SHP77 (cell line): ENCODE measurements at places on chromosomes 1 and 21.

- no peak for DNase-seq
These were observed 36.2 kb upstream of the F13B start for GRCh38 chr1:197103300-197103699.

- no peak for DNase-seq
These were observed 239.5 kb downstream of the FAF1 start for GRCh38 chr1:50720457-50721053.

DNA sequence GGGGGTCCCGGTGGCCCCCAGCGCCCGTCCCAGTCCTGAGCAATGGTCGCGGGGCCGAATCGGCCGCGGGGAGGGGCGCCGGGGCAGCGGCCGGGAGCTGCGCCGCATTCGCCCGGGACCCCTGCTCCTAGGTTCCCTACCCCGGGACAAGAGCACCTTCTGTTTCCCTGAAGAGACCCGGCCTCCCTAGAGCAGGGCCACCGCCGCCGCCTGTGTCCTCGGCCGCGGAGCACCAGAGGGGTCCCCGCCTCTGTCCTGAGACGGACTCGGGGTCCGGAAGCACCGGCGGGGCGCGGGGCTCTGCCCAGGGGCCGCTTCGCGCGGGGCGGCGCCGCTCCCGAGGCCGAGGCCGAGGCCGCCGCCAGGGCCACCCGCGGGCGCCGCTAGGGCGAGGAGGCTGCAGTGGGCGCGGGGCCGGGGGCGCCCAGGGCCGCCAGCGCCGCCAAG is 157.9 kb downstream of the CASZ1 start:
- DNase-seq: no peak

DNA sequence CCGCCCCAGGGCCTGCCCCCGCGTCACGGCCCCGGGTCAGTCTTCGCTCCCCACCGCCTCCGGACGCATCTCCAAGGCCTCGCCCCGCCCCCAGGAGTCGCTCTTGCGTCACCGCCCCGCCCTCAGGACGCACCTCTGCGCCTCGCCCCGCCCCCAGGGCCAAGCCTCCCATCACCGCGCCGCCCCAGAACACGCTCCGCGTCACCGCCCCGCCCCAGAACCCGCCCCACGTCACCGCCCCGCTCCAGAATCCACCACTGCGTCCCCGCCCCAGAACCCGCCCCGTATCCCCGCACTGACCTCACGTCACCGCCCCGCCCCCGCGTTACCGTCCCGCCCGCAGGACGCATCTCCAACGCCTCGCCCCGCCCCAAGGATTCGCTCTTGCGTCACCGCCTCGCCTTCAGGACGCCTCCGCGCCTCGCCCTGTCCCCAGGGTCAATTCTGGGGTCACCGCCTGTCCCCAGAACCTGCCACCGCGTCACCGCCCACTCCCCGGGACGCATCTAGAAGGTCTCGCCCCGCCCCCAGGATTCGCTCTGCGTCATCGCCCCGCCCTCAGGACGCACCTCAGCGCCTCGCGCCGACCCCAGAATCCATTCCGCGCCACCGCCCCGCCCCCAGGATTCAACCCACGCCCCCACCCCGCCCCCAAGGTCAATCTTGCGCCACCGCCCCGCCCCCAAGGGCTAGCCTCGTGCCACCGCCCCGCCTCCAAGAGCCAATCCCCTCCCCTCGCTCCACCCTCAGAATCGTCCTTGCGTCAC is 451 bp upstream of the CASP9 start:
- DNase-seq: peak; percentile 95

DNA sequence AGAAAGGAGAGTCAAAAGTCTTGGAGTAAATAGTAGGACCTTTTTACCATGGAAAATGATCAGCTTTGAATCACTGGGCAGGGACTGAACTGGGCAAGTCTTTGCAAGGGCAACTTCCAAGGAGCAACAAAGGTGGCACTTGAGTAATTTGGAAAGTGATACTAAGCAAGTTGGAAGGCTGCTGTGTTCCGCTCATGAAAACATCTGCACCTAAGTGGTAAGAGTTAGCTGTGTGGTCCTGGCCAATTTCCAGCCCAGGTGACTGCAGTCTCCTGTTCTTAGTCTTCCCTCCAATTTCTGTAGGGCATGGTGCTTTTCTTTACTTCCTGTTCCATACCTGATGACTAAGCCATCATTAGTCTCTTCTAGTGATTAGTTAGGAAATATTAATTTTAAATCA is 35.5 kb upstream of the PRDM2 start:
- no peak for DNase-seq

GRCh38 chr1:177945943-177946650 is 23.8 kb downstream of the SEC16B start:
- DNase-seq: peak; percentile 33

DNA sequence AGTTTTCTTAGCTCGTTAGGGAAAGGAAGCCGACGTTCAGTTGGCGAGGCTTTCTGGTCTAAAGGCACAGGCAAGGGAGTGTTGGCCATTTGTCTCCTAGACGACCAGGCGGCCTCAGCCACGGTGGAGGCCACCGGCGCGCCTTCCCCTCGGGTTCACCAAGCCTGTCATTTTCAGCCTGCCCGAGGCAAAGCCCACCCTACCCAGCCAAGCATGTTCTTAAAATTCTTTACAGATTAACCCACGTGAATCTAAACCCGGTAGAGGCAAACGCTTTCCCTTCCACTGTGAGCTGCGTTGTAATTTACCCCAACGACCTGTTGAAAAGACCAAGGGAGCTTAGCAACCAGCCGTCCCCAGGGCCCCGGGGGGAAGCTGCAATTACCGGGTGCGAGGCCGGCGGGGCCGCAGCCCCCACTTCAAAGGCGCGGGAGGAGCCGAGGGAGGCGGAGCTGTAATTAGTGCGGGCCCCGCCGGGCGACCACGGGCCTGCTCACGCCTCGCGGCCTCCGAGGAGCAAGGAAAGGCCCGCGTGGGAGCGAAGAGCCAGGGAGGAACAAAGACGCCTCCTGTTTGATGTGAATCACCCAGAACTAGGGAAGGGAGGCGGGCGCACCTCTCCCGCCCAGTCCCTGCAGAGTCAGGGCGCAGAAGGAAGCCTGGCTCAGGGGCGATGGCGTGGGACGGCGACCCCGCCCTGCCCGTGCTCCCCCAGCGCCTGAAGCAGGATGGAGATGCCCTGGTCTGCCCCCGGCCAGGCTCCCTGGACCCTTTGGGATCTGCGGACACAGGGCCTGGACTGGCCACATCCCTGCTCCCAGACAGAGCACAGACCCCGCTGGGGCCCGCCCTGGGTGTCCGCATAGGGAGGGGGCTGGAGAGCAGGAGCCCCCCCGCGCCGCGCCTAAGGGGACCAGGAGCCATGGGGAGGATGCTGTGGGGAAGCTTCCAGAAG is 12.1 kb upstream of the TSPEAR start:
- no peak for DNase-seq

GRCh38 chr1:101438359-101438758 is 201.5 kb downstream of the S1PR1 start:
- no peak for DNase-seq

DNA sequence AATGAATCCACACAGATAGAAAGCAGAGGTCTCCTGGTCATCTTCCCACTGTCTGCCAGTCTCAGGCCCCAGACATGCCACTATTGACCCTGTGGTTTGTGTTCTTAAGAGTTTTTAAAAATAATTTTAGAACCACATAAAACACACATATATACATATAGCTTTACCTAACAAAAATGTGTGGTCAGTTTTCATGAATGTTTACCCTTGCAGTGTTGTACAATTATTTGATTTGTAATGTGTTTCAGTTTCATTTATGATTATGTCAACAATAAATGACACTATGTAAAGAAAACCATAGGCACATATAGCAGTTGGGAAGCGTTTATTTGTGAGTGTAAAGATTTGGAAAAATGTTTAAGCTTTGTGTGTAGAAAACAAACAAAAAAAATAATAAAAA is 17.1 kb downstream of the CHAF1B start:
- no peak for DNase-seq

DNA sequence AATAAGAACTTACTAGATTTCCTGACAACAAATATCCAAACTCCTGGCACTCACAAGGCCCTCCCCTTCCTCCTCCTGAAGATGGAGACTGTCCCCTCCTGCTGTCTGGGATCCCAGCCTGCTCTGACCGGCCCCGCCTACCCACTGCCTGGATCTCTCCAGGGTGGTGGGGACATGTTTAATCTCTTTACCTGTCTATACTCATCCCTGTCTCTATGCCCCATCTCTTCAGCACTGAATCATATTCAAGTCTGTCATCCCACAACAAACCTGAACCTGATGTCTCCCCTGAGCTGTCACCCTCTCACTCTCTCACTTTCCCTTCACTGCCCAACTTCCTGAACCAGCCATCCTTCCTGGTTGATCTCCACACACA is 22.1 kb downstream of the MATN1 start:
- no peak for DNase-seq

DNA sequence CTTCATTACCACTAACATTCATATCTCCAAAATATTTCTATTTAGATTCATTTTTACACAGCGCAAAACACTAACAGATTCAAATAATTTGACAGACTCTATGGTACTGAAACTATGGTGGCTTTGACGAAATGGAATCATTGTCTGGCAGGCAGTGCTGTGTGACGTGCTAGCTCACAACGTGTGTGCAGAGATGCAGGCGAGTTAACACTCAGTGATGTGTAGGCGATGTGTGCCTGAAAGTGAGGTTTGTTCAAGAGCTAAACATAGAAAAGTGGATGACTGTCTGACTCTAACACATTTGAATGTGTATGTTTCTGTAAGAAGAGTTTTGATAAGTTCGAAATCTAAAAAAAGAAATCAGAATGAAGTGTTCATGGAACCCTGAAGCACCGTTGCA is 97.7 kb downstream of the RYR2 start:
- DNase-seq: no peak

DNA sequence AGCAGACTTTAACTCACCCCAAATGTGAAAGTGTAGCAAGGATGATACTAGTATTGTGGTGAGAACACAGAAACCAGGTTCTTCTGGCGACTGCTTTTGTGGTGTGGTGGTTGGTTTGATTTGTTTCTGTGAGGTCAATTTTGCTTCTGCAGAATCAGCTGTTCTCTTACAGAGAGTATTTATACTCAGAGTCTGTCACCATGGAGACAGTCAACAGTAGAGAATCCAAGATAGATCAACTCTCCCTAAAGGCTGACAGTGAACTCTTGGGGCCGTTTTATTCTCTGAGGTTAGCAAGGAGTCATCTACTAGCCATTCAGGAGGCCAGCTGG is at the start of gene CFAP107:
Gene CFAP107 (plus strand): TSS at position 209 of the 332 bp plus-strand sequence. CDS start 231 bp downstream, outside the sequence.
- no peak for DNase-seq

DNA sequence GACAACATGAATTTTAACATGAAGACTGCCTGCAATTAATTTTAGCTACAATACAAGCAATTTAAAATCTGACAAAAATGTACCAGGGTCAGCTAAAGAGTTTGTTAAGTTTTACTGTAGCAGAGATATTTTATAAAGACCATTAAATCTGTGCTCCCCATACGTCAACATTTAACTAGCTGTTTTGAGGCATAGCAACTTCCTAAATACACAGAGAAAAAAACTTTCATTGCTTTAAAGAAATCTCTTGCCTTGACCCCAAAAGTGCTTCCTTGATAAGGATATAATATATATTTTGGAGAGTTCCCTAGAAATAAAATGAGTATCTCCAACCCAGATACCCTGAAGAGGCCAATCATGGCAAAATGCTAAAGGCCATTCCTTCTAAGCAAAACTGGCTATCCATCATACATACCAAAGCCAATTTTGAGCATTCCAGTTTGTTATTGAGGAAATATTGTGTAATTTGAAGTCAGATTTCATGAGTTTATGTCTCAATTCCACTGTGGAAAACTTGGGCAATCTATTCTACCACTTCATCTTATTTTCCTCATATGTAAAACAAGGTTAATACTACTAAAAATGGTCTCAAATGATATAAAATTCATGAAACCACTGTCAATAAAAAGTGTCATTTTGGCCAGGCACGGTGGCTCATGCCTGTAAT is 19.1 kb downstream of the ASPM start:
- DNase-seq: no peak

DNA sequence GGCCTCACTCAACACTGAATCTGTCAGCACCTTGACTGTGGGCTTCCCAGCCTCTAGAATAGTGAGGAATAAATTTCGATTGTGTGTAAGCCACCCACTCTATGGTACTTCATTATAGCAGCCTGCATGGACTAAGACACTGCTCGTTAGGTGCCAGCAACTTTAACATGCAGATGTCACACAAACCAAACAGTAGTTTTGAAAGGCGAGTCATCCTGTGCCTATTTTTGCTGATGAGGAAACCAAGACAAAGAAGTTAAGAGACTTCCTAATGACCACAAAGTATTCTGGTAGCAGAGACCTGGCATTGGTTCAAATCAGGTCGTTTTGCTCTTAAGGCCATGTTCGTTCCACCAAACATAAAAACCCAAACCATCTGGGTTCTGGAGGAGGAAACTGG is 42.9 kb downstream of the BATF3 start:
- DNase-seq: no peak

- no peak for DNase-seq
These were observed 13.8 kb upstream of the NLRP3 start for GRCh38 chr1:247402120-247402675.

GRCh38 chr1:192598589-192598988 is 23.0 kb downstream of the RGS1 start:
- DNase-seq: no peak

- no peak for DNase-seq
These were observed 12.4 kb upstream of the H3-3A start for GRCh38 chr1:226050133-226050532.

DNA sequence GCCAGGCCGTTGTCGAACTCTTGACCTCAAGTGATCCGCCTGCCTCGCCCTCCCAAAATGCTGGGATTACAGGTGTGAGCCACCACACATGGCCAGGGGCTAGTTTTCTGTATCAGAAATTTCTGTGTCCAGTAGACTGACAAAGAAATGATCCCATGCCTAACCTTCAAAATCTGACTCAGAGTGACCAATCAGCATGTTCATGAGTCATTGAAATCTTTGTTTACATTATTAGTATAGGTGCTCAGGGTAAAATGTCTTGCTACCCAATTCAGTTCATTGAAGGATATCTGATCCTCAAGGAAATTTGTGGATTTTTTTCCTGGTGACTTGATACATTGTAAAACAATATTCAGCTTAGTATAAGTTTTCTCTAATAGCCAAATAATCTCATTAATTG is 11.0 kb upstream of the LDLRAD2 start:
- no peak for DNase-seq

DNA sequence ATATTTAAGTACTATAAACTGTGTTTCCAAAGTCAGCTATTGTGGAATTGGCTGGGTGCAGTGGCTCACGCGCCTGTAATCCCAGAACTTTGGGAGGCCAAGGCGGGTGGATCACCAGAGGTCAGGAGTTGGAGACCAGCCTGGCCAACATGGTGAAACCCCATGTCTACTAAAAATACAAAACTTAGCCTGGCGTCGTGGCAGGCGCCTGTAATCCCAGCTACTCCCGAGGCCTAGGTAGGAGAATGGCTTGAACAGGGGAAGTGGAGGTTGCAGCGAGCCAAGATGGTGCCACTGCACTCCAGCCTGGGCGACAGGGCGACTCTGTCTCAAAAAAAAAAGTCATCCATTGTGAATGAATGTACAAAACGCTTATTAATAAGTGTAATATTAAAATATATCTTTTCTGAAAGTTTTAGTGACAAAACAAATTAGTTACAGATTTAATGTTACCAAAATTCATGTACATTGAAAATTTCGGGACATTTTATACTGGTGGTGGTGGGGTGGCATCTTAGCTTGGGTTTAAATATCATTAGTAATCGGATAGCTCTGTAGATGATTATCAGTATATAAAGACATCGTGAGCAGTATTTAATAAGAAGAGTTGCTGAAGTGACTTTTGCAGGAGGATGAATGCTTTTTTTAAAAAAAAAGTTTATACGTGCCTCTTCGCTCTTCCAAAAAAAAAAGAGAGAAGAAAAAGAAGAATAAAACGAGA is 503 bp upstream of the SRSF11 start:
- no peak for DNase-seq

- DNase-seq: no peak
These were observed 141.4 kb upstream of the CXADR start for GRCh38 chr21:17371450-17371849.

GRCh38 chr1:156001662-156002171 is 19.0 kb downstream of the SSR2 start:
- no peak for DNase-seq
